ENCODE measurements at places on chromosomes 1 and 21.

DNA sequence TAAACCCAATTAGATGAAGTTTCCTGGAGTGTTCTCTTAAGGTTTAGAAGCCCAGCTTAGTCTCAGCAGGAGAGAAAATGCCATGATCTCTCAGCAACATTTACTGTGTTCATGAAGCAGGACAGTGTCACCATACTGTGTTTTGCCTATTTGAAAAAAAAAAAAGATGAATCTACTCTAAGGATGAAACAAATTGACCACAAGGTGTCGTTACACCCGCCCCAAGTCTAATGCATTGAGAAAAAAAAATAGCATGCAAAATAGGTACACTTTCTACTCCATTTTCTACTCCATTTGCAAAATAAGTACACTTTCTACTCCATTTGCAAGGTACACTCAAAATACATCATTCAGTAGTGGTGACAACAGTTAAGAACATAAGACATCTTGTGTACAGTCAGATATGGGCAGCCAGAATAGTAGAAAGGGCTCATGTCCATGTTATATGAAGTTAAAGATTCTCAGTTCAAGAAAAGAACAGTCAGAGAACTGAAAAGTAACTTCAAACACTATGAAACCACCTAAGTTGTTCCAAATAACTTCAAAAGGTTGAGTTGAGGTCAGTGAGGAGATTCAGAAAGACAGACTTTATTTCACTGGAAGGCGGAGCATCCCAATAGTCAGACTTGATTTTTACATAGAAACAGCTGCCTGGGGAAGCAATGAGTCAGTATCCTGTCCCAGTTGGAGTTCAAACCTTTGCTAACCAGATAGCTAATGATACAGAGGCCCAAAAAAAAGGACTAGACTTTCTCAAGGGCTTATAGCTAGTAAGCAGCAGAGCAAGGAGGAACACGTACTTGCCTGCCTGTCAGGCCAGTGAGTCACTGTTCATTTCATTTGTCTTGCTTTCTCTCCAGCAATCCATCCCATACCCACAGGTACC is 13.3 kb downstream of the PLPPR5 start:
- no peak for DNase-seq

DNA sequence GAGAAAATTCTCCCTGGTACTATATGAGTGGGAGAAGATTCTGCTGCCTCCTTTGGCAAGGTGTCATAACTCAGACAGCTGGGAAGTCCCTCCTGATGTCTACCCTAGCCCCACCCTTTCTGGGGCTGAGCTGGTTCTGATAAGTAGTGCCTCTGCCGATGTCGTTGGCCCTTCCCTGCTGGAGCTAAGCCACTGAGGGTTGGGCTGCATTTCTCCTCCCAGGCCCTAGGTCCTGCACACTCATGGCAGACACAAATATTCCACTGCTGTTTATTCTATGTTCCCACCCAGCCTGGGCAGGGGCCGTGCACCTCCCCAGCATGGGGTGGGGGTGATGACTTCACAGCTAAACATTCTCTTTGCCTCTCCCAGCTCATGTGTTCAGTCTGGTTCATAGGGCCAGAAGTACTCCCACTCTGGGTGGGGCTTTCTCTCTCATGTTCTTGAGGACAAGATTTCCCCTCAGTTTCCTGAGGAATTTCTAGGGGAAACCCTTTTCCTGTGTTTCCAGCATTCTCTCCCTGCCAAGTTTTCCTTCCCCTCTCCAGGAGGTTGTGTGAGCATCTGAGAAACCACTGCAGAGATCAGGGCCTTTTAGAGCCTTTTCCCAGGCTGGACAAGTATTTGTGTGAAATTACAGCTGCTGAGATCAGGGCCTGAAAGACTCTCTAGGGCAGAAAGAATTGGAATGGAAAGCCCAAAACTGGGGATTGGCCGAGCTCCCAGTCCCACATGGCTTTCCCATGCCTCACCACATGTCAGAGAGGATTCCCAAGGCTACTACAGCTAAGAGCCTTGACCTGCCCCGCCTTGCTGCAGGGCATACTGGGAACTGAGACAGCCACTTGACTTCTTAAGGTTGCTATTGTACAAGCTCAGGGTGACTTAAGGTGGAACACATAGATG is 66.2 kb downstream of the ATP2B4 start:
- peak; percentile 16 for DNase-seq

- DNase-seq = no peak
These were observed 10.1 kb upstream of the ADORA3 start for GRCh38 chr1:111513410-111514020.

DNA sequence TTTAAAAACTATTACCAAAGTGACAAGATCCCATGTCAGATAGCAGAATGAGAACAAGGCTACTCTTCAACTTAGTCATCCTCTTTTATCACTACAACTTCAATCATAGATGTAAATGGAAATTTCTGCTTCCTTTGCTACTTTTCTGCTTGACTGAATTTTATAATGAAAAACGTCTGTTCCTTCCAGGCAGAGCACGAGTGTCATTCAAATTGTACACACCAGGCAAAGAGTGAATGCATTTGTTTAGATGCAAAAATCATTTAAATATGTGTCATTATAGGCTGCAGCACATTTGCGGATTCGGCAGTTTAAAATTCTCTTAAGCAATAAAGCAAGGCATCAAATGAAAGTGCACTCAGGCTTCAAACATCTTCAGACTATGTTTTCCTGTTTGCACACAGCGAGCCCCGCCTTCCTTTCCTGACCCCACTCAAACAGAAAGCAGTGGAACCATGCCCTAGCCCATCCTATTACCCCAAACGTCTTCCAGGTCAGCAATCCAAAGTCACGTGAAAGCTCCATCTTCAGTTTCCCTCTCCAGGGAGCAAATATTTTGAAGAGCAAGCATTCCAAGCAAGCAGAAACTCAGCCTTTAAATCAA is 99.6 kb downstream of the APP start:
- DNase-seq = peak; percentile 18

DNA sequence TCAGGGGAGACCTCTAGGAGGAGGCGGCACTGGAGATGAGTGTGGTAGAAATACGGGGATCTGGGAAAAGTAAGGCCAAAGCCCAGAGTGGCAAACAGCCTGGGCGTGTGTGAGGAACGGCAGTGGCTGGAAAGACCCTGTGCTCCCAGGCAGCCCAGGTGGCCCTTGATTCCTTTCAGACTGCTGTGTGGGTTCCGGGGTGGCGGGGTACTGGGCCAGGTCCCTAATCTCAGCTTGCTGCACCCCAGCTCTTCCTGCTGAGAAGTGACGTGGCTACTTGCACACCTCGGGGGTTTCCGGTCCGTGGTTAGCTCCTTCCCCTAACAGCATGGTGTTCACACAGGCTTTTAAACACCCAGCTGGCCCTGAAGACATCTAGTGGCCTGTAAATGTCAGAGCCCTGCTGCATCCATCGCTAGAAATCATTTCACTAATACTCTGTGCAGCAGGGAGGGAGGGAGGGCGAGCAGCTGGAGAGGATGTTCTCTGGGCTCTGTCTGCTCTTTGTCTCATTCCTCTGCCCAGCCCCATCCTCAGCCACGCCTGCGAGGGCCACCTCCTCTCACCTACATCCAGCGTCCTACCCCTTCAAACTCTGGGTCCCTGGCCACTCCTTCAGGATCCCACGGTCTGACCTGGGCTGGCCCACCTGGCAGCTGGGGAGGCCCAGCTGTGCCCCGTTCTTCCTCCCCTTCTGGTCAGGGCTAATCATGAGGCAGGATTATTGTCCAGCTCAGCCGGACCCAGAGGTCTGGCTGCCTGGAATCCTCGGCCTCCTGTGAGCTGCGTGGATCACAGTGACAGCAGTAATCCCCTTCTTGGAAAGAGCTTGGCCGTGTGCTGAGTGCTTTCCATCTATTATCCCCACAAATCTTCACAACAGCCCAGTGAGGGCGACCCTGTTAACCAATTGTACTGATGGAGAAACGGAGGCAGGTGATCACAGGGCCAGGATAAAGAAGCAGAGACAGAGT is 7.2 kb downstream of the ZDHHC18 start:
- DNase-seq = peak; percentile 91

GRCh38 chr1:207343675-207344074 is 22.2 kb downstream of the CD55 start:
- no peak for DNase-seq

GRCh38 chr1:3221112-3222041 is 152.4 kb downstream of the PRDM16 start:
- no peak for DNase-seq

DNA sequence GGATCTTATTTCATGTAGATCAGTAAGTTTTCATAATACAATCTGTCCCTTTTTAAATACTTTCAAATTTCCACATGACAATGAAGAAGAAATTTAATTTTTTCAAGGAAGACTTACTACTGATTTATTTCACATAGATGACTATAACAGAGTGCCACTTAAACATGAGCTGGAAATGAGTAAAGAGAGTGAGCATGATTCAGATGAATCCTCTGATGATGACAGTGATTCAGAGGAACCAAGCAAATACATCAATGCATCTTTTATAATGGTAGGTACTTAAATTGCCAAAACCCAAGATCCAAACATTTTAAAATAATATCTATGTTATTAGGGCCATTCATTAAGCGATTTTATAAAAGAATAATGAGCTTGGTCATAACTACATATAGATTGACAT is 110.4 kb downstream of the PTPRC start:
- DNase-seq = no peak

DNA sequence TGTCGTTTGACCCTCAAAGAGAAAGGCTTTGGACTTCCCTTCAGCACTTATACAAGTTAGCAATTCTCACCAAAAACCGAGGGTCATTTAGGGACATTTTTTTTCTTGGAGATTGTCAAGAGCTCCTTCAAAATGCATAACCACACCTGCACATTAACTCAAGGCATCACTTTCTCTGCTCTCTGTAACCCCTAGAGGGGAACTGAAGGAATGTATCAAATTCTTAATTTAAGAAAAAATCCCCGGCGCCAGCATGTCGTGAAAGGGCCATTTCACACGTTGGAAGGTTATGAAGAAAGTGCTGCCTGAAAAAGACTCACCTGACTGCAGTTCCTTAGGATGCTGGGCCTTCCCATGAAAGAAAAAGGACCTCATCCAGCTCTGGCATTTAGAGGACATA is 131.6 kb upstream of the ZC3H12A start:
- DNase-seq = no peak

- no peak for DNase-seq
These were observed 1.9 kb downstream of the AMPD2 start for GRCh38 chr1:109621379-109622136.
